ENCODE measurements at places on chromosomes 3 and 15.

DNA sequence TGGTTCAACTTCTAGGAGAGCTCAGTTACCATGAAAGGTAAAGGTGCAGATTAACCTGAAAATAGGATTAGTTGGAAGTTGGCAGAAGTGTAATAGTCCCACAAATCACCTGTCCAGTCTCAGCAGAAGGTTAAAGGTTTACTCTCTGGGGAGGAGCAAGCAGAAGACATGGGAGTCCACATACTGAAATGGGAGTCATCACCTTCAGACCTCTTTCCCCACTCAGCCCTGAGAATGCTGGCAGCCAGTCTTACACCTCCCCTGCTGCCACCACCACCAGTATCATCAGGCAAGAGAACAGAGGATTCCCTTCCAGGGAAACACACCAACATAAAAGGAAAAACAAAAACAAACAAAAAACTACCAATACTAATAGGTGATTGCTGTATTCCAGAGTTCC lies 13.8 kb upstream of the PLA2G4D start:
- no peak for DNase-seq

- no peak for DNase-seq
Observed at GRCh38 chr3:196621611-196622010, 17.9 kb upstream of the NRROS start.

- DNase-seq, result no peak
Observed at GRCh38 chr3:140162551-140162950, 227.6 kb downstream of the CLSTN2 start.

- DNase-seq, result no peak
Observed at GRCh38 chr15:59531066-59531675, 80.4 kb upstream of the GCNT3 start.

- DNase-seq, result no peak
Observed at GRCh38 chr15:79826800-79827199, 70.0 kb downstream of the MTHFS start.

DNA sequence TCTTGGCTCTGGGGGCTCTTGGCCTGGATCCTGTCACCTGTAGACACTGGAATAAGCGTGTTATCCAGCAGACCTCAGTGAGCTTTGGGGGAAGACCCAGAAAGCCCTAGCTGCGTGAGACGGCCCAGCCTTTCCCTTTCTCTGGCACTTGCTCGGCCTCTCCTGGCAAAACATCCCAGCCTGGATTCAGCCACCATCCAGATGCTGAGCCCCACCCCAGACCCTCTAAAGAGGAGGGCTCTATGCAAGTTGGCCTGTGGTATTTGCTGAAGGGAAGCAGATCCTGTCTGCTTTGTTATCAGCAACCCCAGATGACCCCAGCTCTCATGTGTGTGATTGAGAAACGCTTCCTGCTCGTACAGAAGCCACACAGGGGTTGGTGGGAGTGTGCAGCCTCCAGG lies 267.2 kb downstream of the FAM43A start:
- no peak for DNase-seq

- DNase-seq, result no peak
Observed at GRCh38 chr15:48411971-48412591, 80.9 kb downstream of the DUT start.

GRCh38 chr15:40881351-40881750 lies 7.3 kb upstream of the RHOV start:
- DNase-seq, result no peak

DNA sequence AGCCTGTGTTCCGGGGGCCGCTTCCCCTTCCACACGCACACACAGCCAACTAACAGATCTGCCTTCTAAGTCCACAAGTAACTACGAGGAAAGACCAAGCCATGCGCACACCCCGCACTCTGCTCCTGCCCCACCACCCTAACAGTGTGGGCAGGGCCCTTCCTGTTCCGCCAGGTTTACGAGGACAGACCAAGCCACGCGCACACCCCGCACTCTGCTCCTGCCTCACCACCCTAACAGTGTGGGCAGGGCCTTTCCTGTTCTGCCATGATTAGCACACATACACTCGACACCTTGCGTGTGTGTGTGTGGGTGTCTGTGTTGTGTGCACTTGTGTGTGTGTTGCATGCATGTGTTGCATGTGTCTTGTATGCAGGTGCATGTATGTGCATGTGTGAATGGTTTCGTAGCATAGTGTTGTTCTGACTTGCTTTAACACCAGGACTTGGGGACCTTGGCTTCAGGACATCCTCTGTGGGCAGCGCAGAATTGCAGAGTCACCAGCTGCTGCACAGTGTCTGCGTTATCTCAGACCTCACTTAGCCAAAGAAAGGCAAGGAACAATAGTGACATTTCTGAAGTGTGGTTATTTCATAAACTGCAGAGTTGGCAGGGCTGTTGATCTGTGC lies 114.4 kb downstream of the CHSY1 start:
- no peak for DNase-seq

- no peak for DNase-seq
Observed at GRCh38 chr15:47762621-47763020, 45.3 kb downstream of the SEMA6D start.

GRCh38 chr3:127029658-127030507 lies 47.0 kb downstream of the PLXNA1 start:
- no peak for DNase-seq

DNA sequence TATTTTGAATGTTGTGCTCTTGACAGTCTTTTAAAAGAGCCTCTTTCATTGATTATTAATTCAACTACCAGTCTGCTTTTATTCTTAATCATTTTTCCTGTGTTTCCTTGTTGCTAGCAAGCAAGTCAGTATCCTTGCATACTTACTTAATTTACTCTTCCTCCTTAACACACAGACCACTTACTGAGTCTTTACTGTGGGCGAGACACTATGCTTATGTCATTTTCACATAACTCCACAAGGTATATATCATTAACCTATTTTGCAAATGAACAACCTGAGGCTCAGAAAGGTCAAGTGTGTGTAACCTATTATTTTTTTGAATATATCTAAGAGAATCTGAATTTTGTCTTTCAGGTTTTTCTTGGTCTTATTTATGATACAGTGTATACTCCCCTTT lies 130.9 kb downstream of the WDR76 start:
- no peak for DNase-seq

- DNase-seq, result no peak
Observed at GRCh38 chr3:116413319-116413718, 32.0 kb downstream of the LSAMP start.
